ENCODE measurements at places on chromosomes 16 and 17.

- no peak for ATAC-seq
Measured at GRCh38 chr16:6958184-6958583, 374.5 kb upstream of the RBFOX1 start.

GRCh38 chr16:85926370-85926769 lies 27.4 kb downstream of the IRF8 start:
- ATAC-seq = no peak

- no peak for ATAC-seq
Measured at GRCh38 chr16:66871840-66872239, 8.5 kb upstream of the PDP2 start.

- ATAC-seq = no peak
Measured at GRCh38 chr17:21007646-21008045, 35.2 kb downstream of the USP22 start.

DNA sequence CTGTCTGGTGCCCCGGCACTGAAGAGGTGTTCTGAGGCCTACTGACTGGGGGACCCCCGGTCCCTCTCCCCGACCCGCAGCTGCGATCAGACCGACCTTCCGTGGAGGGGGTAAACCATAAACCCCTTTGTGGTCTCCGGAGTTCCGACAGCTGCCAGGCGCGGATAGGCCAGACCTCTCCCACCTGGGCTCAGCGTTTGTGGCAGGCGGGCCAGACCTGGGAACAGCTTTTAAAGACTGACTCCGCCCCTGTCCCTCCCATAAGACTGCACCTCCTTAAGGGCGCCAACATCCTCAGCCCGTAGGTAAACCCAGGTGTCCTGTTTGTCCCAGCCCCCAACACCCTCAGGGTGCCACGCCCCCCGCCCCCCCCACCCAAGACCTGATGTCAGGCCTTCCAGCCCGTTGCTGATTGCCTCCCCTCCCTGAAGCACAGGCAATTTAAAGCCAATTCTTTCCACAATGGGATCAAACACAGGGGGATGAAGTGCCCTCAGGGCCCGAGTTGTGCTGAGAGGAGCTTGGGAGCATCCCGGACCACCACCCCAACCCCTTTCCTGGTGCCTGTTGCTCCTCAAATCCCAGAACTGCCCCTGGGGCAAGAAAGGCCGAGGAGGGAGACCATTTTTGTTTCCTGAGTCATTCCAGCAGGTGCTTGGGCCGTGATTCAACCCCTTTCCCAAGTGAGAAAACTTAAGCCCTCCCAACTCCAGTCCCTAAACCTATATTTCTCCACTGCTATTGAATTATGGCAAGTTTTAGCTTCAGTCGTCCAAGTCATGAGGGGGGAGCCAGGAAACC lies at the start of gene SOX15:
TSS of gene SOX15 (minus strand) at position 204 of the 801 bp plus-strand sequence. CDS start 418 bp downstream, outside the sequence.
- ATAC-seq = no peak
